ENCODE measurements at places on chromosomes 2 and 18. TPM values are rescaled to one million over a fixed set of nuclear protein-coding genes. Genes with fewer than 3 reads are reported as not detected.

The AGFG1 gene
- 68.7 TPM for total RNA-seq

The DLGAP1 gene
- total RNA-seq: 1.2 TPM

The CTLA4 gene
- total RNA-seq: 334 TPM

The CCDC195 gene
- not detected for total RNA-seq

The BIN1 gene
- 110 TPM for total RNA-seq

The OLA1 gene
- 123 TPM for total RNA-seq

The RPRM gene
- not detected for total RNA-seq

The SKOR2 gene
- not detected for total RNA-seq

The IL1F10 gene
- not detected for total RNA-seq

The COLEC11 gene
- total RNA-seq: not detected

The MC2R gene
- not detected for total RNA-seq

The FOXI3 gene
- not detected for total RNA-seq

The HOXD4 gene
- total RNA-seq: not detected

The CELF4 gene
- not detected for total RNA-seq

DNA sequence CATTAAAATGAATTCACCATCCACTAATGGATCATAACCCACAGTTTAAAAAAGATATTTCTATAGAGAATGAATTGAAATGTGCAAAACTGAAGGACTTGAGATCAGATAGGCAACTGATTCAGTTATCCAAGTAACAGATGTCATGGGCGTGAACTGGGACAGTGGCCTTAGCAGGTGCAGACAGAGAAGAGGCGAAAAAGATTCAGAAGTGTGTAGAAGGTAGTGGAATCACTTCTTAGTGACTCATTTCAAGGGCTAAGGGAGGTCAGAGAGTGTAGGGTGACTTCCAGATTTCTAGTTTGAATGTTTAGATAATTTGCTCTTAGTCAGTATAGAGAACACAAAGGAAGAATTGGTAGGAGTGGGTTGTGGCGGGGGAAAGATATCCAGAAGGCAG lies 79.7 kb downstream of the EHBP1 start:
- ATAC-seq: peak; percentile 54

GRCh38 chr2:120140866-120141265 lies 82.3 kb downstream of the TMEM185B start:
- ATAC-seq: no peak

DNA sequence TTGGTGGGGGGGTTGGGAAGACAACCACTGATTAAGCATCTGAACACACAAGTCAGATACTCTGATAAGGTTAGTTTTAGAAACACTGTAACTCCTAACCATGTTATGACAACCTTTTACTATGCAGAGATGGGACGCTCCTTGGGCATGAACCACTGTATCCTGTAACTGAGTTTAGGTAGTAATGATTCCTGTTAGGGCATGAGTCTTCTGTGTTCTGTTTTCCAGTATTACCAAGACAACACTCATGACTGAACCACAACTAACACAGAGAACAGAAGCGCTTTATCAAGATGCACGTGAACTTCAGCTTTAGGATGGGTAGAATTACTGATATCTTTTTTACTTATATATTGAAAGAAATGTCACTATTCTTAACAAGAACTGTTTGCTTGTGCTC lies 14.1 kb upstream of the CREB1 start:
- peak; percentile 80 for ATAC-seq

- no peak for ATAC-seq
These were observed 83.7 kb downstream of the SDC1 start for GRCh38 chr2:20141056-20141762.

GRCh38 chr2:27442920-27443282 lies 720 bp downstream of the KRTCAP3 start:
- no peak for ATAC-seq

GRCh38 chr2:7209757-7210555 lies 292.7 kb downstream of the RNF144A start:
- ATAC-seq: no peak

- no peak for ATAC-seq
These were observed 173.9 kb downstream of the RNF152 start for GRCh38 chr18:61718944-61719343.

- no peak for ATAC-seq
These were observed 1267.8 kb downstream of the SUCLG1 start for GRCh38 chr2:83191316-83191715.

DNA sequence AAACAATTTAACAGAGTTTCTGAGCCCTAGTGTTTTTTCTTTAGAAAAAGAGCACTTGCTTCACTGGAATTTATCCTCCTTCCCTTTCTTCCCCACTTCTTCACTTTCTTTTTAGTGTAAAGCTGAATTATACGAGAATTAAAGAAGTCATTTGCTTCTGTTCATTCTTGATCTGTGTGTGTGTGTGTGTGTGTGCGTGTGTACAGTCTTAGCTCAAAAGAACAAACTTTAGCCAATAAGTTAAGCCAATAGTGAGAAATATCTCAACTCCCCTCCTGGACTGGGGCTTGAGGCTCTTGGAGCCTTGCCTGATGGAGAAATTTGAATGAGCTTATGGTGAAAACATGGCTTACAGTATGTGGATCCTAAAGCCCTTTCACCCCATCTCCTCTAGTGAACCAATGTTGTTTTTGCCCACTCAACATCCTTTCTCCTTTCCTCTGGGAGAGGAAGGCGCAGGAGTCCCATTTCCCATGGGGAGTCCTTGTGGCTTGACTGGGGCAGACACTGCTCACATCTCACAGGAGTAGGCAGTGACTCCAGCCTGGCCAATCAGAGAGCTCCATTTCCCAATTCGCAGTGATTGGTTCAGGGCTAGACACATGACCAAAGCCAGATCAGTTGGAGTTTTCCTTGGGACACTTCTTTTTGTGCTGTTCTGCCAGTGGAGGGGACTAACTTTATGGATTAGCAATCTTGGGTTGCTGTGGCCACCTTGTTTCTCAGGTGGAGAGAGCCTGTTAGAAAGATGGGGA lies 16.3 kb upstream of the MYO3B start:
- ATAC-seq: peak; percentile 34

DNA sequence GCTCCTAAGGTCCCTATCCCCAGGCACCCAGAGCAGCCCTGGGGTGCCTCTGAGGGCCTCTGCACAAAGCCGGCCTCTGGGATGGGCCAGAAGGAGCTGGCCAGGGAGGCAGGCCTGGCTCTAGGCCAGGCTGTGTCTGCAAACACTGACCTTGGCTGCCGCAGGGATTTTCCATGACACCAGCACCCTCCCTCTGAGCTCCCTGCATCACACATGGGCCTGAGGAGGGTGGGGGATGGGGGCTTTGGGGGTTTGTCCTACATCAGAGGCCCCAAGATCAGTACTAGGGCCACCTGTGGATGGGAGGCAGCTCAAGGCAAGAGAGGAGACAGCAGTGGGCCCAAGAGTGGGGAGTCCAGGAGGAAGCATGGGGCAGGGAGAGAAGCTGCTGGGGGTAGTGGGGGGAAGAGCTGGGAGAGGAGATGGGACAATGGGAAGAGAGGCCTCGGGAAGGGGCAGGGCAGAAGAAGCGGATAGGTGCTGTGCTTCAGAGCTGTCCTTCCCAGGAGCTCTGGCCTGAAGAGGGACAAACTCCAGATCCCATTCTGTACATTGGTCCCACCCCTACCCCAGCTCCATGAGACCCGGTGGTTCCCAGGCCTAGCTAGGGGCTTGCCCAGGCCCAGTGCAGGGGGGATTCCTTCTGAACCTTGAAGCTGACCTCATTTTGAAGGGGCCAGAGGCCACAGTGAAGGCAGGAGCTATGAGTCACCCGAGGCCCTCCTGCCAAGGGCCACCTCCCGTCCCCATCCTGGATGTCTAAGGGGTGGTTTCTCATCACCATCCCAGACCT lies 28.0 kb downstream of the KCNK3 start:
- no peak for ATAC-seq

GRCh38 chr2:70678576-70679143 lies 89.3 kb downstream of the ADD2 start:
- ATAC-seq: no peak

GRCh38 chr2:16890081-16890480 lies 224.4 kb upstream of the CYRIA start:
- ATAC-seq: no peak

- ATAC-seq: no peak
These were observed 2.9 kb downstream of the ALPI start for GRCh38 chr2:232458661-232459418.

DNA sequence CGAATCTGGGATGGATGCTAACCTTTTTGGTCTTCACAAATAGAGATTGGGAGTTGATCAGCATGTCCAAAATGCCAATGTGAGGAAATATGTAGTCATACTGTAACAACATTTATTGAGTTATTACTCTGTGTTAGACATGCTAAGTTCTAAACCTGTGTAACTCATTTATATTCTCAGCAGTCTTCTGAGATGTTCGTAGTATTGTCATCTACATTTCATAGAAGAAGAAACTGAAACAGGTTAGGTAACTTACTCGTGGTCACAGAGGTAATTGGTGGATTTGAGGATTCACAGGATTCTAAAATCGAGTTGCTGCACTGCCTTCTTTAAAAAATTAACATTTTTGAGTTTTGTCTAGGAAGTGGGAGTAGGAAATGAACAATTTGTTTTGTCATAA lies 162.1 kb downstream of the UBE2E3 start:
- ATAC-seq: peak; percentile 89

DNA sequence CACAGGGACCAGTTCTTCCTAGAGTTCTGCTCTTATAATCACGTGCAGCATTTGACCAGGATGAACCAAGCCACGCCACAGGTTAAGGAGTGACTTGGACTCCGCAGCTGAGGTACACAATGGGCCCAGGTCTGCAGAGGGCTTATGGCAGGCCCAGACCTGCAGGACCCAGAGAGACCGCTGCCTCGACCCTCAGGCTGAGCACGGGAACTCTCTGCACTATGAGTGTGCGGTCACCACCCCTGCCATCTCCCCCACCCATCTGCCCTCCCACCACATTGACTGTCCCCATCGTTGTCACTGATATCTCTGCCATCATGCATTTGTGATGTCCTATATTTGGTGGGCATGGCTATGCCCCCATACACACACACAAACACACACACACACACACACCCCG lies 45.7 kb upstream of the HPCAL1 start:
- ATAC-seq: no peak

DNA sequence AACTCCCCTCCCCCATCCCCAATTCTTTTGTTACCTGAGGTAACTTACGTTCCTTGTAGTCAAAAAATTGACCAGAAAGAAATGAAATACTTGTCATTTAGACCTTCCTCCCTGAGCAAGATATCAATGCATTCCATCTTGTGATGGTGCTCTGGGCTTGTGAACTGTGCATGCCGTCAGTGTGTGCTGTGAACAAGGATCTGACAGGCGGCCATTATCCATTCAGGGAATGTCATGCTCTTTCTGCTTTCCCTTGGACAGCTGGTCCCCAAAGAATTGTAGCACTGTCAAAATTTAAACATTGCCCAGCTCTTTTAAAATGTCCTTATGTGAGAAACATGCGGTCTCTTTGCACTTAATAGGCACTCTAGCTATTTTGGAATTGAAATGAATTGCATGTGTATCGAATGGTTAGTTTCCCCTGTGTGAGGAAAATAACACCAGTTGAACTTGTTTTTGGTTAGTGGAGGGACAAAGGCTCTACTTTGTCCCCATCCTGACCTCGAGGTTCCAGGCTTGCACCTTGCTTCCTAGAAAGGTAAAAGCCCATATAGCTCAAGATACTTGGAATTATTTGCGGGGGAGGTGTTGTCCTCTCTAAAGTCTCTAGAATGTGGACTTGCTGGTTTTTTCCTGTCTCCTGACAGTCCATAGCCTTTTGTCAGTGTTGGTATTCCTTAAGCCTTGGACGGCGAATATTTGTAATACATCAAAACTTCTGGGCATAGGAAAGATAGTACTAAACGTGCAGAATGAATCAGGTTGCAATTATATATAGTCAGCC lies 350.9 kb downstream of the NUP35 start:
- ATAC-seq: no peak

DNA sequence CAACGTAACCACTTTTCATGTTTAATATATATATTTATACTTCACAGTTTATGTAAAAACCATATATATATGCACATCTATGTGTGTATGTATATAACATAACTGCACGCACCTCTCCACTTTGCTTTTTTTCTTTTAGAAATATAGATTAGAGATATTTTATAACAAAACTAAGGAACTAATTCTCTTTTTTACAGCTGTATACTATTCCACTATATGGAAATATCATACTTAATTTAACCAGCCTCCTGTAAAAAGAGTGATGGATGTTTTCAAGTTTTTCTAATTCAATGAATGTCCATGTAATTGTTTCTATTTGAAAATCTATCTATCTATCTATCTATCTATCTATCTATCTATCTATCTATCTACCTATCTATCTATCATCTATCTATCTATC lies 4.6 kb downstream of the ARHGAP15 start:
- no peak for ATAC-seq

- ATAC-seq: no peak
These were observed 402.8 kb downstream of the ARHGAP15 start for GRCh38 chr2:143532061-143532460.

DNA sequence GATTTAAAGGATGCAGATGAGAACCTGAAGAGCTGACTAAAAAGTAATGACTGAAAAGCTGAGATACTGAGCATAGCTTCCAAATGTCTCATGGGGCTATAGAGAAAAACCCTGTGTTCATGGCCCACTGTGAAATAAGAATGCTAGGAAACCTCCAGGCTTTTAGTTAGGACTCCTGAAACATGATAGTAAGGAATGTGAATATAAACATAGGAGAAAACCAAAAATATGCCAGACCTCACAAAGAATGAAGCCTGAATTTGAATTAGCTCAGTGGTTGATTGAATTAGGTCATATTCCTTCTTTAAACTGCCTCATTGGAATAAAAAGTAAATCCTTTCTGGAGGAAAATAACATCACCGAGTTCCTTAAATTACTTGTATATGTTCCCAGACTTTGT lies 194.5 kb upstream of the NXPH2 start:
- no peak for ATAC-seq

DNA sequence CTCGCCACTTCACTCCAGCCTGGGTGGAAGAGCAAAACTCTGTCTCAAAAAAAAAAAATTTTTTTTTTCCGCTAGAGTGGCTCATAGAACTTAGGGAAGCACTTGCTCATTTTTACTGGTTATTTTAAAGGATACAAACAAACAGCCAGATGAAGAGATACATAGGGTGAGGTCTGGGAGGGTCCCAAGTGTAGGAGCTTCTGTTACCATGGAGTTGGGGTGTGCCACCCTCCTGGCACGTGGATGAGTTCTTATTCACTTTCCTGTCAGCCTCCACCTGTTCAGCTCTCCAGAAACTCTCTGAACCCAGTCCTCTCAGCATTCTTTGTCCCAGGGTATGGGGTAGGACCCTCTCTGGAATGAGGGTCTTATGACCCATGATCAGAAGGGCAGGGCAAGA lies 4.9 kb upstream of the MAT2A start:
- no peak for ATAC-seq

- ATAC-seq: no peak
These were observed 1.8 kb downstream of the GNLY start for GRCh38 chr2:85695691-85696668.

Measured in activated T-helper 17 cell treated with anti-CD3 and anti-CD28 coated beads, Interleukin-2, amount 50 U/mL, for 72 hours (primary cell).